ENCODE measurements at places on chromosomes 1 and 21.

DNA sequence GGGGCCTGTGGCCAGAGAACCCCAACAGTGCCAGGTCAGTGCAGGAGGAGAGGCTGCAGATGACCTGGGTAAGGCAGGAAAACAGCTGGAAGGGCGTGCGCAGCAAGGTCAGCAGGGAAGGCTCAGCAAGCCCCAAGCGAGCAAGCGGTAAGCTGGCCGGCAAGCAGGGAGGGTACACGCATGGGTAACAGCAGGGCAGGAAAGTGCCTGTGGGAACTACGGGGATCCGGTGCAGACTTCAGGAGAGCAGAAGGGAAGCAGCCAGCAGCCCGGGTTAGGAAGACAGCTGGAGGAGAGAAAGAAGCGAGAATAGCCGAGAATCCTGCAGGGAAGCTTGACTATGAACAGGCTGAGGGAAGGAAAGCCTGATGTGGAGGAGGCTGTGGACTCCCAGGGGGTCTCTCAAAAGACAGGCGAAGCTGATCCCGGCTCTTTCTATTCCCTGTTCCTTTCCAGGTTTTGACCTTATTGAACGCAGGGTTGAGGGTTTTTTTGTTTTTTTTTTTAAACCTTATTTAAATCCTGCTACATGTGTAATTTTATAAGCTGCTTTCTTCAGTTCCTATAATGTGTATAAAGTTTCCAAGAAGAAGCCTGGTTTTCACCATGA is 20.9 kb downstream of the UMODL1 start:
- no peak for DNase-seq

DNA sequence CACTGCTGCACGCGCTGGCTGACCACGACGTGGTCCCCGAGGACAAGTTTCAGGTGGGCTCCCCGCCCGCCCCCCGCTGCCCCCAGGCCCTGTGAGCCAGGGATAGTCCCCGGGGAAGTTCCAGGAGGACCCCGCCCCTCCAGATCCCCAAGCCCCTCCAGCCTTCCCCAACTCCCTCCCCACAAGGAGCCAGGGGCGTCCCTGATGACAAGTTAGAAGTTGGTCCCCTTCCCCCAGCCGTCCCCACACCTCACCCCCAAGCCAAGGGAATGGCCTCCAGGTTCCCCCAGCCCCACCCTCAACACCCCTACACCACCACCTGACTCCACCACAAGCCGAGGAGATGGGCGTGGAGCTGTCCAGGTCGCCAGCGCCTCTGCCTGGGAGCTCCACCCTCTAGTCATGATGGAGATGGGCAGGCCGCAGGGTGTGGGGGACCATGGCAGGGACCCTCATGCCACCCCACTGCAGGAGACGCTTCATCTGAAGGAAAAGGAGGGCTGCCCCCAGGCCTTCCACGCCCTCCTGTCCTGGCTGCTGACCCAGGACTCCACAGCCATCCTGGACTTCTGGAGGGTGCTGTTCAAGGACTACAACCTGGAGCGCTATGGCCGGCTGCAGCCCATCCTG is 525 bp downstream of the AIRE start:
- DNase-seq, result no peak

DNA sequence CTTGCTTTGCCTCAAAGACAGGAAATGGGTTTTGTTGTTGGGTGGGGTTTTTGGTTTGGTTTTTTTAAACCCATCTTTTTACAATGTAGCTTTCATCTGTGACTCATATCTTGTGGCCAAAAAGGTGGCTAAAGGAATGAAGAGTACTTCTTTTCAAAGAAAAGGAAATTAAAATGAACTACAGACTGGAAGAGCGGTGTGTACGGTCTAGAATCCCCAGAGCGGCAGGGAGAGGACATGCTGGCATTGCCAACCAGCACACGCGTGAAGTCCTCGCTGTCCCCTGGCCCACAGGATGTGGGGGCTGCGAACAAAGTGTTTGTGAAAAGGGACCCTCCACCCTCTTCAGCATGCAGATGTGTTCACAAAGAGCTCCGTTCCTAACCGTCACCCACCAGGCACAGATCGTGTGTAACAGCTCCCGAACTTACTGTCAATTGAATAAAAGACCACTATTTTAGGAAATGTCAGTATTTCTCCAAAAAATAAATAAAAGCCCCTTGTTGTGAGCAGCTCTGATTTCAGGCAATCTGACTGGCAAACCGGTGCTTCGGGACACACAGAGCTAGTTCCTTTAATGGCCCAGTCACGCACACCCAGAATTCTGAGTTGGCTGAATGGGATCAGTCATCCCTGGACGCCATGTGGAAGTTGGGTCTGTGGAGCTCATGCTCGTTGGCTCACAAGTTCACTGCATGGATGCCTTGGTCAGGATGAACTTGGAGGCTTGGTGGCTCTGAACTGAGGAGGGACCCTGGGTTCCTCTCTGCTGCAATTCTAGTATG is 602.9 kb downstream of the NPHP4 start:
- no peak for DNase-seq

DNA sequence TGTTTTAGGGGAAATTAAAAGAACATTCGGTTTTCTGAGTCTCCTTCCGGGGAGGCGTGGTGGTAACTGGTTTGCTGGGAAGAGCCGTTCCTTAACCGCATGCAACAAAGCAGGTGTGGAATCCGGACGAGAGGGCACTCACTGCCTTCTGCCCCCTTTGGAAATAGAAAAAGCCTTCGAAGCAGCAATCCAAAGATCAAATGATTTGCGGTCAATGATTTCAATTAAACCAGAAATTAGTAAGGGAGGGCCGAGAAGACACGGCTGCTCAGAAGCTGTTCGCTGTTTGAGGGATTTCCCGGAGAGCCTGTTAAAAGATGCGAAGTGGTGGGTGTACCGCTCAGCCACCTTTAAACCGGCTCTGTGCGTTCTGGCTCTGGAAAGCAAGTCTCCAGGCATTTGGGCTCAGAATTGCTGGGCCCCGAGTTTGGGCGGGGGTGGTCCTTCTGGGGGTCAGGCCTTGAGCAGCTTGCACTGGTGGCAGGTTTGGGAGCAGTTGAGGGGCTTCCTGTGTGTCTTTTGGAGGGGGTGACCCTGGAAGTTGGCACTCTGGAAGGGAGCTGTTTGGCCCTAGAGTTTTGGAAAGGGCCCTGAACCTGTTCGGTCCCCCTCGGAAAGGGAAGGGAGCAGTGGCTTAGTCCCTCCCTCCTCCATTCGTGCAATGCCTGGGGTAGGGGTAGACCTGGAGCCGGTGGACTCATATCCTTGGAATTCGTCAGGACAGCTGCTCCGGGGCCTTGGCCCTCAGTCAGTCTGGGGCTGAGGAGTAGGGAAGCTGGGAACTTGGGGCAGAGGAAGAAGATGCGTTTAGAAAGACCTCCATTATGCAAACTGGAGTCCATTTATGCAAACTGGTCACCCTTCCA is 3.1 kb downstream of the SIM2 start:
- no peak for DNase-seq

DNA sequence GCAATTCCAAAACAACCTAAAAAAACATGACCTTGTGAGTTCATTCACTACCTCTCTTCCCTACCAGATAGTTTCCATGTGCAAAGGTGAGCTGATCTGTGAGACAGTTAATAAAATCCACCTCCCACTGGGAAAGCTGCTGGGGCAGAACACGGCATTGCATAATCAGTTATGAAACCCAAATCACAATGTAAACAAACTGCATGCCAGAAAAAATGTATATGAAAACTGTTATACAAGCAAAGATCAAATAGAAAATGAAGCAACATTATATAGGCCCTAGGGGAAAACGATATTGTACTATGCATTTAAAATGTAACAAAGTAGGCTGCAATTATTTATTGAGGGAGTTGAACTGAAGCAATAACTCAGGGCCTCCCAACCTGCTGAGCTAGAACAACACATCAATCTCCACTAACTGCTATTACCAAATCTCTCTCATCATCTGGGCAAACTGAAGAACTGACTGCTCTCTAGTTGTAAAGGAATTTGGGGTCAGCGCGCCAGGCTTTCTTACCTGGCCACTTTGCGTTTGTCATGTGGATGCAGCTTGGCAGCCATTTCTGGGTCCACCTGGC is 31.0 kb downstream of the TRIT1 start:
- no peak for DNase-seq

GRCh38 chr21:45555557-45556301 is 13.5 kb upstream of the SLC19A1 start:
- peak; percentile 75 for DNase-seq

DNA sequence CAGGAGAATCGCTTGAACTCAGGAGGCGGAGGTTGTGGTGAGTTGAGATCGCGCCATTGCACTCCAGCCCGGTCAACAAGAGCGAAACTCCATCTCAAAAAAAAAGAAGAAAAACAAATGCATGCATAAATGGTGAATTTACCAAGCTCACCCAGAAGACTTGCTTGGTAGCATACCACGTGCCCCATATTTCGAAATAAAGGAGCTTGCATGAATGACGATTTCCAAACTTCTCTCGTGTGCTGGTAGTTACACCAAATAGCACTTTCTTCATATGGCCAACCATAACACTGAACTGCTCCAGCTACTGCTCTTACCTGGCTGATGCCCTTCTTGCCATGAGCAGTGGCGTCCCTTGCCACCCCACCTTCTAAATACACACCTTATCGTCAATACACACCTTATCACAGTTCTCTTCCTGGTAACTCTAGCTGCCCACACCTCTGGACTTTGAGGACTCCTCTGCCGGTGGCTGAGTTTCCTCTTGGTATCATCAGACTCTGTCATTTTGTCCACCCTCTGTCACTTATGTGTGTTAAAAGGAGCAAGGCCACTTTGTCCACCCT is 2.8 kb downstream of the DOP1B start:
- peak; percentile 96 for DNase-seq
